Left forelimb (tissue), 1 donor: ENCODE measurements at places on chromosomes 5 and 9.

DNA sequence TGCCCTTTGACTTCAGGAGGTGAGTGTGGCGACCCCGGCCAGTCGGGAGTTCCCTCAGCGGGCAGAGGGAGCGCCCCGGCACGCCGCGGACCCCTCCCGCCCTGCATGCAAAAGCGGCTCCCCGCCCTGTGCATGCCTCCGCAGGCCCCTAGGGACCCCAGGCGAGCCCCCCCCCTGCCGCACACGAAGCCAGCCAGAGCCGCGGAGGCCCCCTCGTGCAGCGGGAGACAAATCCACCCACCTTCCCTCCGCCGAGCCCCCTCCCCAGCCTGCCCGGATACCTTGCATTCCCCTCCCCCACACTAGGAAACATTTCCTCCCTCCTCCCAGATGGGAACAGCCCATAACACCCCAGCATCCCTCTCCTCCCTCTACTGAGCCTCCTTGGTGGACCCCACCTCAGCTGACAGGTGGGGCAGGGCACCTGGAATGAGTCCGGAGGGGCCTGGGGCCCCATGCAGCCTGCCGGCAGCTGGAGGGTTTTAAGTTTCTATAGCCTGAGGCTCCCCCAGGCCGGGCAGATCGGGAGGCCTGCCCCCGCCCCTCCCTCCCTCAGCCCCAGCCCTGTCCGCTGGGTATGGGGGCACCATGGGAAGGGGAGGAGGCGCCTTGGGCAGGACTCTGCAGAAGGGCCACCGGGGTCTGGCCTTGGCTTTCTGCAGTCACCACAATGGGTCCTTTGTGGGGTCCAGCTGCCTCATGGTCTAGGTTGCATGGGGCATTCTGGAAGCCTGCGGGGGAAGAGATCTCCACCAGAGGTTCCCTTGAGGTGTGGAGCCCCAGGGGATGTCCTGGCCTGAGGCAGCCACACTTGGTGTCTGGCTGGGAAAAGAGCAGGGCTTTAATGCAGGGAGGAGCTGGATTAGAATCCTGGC lies 601 bp downstream of the ERGIC1 start:
- DNase-seq, result no peak

GRCh38 chr5:149367249-149367971 lies 9.6 kb downstream of the PCYOX1L start:
- no peak for DNase-seq

- no peak for DNase-seq
Observed at GRCh38 chr5:28726815-28727214, 1688.4 kb upstream of the CDH9 start.

- DNase-seq, result no peak
Observed at GRCh38 chr5:138696501-138696900, 56.7 kb upstream of the CTNNA1 start.
